Fibroblast of lung (primary cell): ENCODE measurements at places on chromosomes 6 and 20. TPM values are rescaled to one million over a fixed set of nuclear protein-coding genes. Genes with fewer than 3 reads are reported as not detected.

HSPA1L gene
- 2.1 and 3.1 TPM in 2 replicates for total RNA-seq

CCN2 gene
- total RNA-seq = 20.5 and 22.8 TPM in 2 replicates

BPIFA1 gene
- not detected in 2 replicates for total RNA-seq

TRERF1 gene
- total RNA-seq = 4.1 and 8.3 TPM in 2 replicates

DNA sequence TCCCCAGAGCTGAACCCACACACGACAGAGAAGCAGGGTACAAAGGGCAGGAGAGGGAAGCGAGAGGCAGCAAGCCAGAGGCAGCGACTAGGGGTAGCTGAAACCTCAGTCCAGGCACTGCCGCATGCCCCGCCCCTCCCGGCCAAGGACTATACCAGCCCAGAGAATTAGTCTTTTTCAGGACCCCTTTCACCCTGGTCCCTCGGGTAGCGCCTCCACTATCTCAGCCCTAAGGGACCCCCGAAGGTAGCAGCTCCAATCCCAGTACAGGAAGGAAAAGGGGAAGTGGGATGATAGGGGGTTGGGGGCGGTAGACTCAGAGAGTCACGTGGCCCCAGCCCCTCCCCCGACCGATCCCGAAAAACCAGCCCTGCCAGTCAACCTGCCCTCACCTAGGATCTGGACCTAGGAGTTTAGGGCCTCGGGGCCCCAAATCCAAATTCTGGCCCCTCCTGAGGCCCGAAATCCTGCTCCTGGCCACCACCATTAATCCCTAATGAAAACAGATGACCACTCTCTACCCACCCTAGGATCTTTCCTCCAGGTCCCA, 1.3 kb downstream of the RGL2 start:
- DNase-seq = no peak

DNA sequence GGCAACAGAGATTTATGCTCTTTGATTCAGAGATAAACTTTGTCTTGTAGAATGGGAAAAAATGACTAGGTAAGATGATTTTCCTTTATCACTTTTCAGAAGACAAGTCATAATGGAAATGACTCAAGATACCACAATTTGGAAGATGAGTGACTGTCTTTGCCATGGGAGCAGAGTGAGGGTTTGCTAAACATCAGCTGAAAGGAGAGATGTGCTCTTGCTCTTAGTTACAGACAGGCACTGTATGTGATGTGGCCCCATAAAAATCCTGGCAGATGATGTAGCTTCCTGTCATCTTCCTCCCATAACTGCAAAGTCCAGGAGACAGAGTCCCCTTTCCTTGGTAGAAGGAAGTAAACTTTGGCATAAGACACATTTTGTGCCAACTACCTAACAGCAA, 47.6 kb downstream of the BACH2 start:
- no peak for DNase-seq

DNA sequence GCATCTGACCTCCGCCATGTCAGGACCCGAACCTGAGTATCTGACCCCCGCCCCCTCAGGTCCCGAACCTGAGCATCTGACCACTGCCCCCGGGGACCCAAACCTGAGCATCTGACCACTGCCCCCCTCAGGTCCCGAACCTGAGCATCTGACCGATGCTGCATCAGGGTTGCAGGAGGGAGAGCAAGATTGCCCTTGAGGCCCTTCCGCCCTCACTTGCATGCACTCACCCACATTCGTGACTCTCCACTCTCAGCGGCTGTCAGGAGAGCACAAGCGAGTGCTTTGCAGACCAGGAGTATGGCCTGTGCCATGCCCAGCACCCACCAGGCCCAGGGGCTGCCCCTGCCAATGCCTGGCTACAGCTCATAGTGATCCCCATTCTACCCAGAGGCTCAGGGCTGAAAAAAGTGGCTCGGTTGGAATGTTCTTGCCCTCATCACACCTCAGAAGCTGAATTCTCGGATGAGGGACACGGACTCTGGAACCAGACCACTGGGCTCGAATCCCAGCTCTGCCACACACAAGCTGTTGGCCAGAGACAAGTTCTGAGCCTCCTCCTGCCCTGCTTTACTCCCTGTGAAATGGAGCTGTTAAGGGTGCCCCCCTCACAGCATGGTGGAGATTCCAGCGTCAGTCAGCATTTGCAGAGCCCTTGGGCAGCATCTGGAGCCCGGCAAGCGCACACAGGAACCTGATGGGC, 82.1 kb downstream of the DLL1 start:
- no peak for DNase-seq

- DNase-seq = no peak
These were observed 20.4 kb upstream of the EXOC2 start for GRCh38 chr6:713351-713750.

DNA sequence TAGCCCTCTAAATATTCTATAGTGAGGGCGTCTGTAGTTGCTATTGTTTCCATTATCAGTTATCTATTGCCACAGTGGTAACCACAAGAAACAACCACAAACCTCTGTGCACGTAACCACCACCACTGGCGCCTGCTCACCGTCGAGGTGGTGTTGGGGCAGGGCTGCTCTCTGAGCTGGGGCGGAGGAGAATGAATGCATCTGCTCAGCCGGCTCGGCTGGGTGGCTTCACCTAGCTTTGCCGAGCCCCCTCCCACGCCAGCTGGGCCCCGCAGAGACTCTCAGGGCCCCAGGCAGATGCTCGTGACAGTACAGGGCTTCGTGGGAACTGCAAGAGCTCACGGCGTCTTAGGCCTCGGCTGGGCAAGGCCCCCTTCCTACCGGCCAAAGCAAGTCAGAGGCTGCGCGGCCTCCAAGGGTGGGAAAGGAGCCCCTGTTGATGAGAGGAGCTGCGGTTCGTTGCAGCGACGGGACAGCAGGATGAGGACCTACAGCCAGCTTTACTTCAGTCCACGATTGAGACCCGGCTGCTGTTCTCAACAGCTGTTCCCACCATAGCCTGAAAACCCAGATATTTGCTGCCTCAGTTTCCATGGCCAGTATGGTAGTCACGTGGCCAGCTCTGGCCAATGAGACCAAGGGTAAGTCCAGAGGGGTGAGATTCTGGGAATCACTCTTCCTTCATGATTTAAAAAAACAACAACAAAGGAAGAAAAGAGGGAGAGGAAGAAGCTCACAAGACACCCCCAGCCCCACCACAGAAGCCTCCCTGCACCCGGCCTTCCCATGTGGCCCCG, 120.2 kb upstream of the AFDN start:
- no peak for DNase-seq

DNA sequence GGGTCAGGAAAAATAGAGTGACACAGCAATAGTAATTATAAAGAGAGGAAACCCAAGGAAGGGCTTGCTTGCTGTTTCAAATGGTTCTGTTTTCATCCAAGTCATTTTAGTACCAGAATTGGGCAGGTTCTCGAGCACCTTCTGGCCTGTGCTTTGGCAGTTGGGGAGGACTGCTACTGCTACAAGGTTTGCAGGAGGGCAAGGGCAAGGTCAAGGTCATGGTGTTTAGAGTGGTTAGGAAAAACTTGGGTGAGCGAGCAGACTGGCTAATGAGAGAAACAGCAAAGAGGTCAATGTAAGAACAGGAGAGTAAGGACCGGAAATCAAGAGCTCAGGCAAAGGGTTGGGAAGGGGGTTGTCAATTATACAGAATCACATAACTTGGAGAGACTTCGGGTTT, 164.5 kb downstream of the CDK19 start:
- no peak for DNase-seq

- no peak for DNase-seq
These were observed 297.3 kb upstream of the JAG1 start for GRCh38 chr20:10971096-10971495.

DNA sequence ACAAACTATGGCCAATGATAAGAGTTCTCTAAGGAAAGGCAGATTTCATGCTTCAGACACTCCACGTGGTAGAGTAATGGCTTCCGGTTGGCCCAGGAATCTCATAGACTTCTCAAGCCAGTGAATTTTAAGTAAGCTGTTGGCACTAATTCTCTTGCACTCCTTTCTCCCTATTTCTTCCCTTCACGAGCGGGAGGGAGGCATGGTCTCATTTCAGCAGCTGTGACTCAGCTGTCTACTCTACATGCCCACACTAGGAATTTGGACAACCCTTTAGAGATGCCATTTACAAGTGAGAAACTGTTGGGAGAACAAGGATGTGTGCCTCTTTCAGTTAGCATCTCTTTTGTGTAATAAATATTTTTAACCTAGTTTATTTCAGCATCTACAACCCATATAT, 107.7 kb downstream of the PTPRK start:
- DNase-seq = peak; percentile 29

GRCh38 chr6:8914700-8915099, 479.4 kb upstream of the SLC35B3 start:
- DNase-seq = no peak
